ENCODE measurements at places on chromosomes 1 and 21. TPM values are rescaled to one million over a fixed set of nuclear protein-coding genes. Genes with fewer than 3 reads are reported as not detected.

The ARMH1 gene
- total RNA-seq = 1.5 TPM

The OR6K3 gene
- total RNA-seq = not detected

The CLEC20A gene
- total RNA-seq = not detected

The PCSK9 gene
- 0.13 TPM for total RNA-seq

The GORAB gene
- total RNA-seq = 18.4 TPM

The ELAVL4 gene
- total RNA-seq = not detected

The DDX20 gene
- total RNA-seq = 8.8 TPM

The TBX19 gene
- 8.8 TPM for total RNA-seq

DNA sequence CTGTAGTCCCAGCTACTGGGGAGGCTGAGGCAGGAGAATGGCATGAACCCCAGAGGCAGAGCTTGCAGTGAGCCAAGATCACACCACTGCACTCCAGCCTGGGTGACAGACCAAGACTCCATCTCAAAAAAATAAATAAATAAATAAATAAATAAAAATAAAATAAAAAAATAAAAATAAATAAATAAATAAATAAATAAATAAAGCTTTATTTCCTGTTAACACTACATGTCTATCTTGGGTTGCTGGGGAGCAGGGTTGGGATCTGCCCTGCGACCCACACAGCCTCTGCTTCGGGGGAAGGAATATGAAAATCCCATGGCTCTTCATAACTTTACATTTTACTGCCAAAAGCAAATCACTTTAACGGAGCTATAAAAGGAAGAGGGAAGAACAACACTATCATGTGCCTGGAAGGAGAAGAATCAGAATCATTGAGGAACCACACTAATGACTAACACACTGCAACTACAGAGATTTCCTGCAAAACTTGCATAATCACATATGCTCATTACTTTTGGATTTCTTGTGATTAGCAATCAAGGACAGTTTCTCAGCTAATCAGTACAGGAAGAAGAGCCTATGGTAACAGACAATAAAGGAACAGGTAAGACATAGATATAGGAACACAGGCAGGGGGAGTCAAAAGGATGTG lies 72.8 kb upstream of the CD55 start:
- DNase-seq = no peak
- H3K4me3 ChIP-seq = no peak overlapping the region
- no peaks in the 10 kb centered on the region for H3K4me1 ChIP-seq
- H3K27ac ChIP-seq = no peak overlapping the region
- no peaks in the 10 kb centered on the region for H3K27me3 ChIP-seq
- no peaks in the 10 kb centered on the region for H3K36me3 ChIP-seq

DNA sequence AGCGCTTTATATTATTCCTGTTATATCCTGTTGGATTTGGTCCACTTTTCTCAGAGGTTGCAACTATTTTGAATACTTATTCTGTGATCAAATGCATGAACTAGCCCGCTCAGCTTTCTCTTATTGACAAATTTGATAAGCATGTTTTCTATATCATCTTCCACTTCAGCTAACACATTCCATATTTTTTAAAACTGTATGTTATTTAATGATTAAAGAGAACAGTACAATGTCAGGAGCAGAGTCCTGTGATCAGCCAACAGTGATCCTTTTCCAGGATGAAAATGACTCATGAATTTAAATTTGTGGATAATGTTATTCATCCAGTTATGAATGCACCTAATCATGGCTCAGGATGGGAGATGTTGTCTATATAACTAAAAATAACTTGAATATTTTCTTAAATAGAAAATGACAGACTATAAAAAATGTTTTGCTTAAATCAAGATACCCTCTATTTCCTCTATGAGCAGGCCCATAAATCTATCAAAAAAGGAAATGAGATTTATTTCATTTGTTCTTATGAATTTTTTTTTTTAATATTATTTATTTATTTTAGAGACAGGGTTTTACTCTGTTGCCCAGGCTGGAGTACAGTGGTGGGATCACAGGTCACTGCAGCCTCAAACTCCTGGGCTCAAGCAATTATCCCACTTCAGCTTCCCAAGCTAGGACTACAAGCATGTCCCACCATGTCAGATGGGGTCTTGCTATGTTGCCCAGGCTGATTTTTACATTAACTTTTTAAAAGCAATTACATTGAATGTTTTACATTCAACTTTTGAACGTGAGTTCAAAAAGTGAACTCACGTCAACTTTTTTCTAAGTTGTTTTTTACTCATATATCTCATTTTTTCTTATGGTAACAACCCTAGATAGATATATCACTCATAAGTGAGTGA lies 12.5 kb downstream of the BPNT1 start:
- H3K27me3 ChIP-seq = no peaks in the 10 kb centered on the region
- H3K36me3 ChIP-seq = peaks cover 2% of the 10 kb centered on the region
- H3K4me3 ChIP-seq = no peak overlapping the region
- no peaks in the 10 kb centered on the region for H3K4me1 ChIP-seq

DNA sequence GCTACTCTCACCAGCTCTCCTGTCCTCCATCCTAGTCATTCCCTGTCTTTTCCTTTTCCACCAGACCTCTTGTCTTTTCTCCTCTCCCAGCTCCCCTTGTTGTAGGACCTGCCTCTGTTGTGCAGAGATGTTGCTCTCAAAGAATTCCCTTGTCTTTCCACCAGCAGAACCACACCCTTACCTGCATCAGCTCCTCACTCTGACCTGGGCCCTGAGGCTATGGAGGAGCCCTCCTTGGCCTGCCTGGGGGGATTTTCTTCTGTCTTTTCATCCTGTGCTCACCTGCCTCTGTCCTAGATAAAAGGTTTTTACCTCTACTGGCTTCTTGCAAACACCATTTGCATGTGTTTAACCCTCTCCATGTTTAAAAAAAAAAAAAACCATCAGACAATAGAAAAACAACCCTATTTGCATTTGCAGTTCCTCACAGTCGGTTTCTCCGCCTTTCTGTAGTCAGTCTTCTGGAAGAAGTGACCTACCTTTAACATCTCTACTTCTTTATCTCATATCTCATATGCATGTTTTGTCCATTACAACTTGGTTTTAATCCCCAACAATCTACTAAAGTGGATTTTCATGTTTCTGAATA lies 12.1 kb downstream of the FCRL5 start:
- no peak overlapping the region for H3K27ac ChIP-seq
- no peaks in the 10 kb centered on the region for H3K36me3 ChIP-seq
- no peak overlapping the region for H3K4me3 ChIP-seq

GRCh38 chr1:35062518-35063196 lies 16.5 kb upstream of the ZMYM1 start:
- H3K4me3 ChIP-seq = no peak overlapping the region
- H3K27ac ChIP-seq = no peak overlapping the region
- H3K27me3 ChIP-seq = no peaks in the 10 kb centered on the region
- H3K36me3 ChIP-seq = no peaks in the 10 kb centered on the region
- H3K4me1 ChIP-seq = no peaks in the 10 kb centered on the region

DNA sequence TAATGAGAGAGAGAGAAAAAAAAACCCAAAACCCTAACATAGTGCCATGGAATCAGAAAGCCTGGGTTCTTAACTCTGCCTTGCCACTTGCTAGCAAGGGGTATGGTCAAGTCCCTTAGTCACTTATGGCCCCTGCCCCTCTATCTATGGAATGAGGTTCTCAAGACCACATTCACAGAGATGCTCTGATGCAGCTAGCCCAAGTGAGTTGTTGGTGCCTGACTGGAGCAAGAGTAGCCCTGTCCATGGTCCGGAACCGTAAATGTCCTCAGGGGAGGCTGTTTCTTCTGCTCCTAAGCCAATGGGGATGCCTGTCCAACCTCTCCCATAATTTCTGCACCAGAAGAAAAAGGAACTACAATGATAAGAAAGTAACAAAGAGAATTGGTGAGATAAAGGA lies 56.8 kb downstream of the CSMD2 start:
- no peaks in the 10 kb centered on the region for H3K4me1 ChIP-seq
- no peak overlapping the region for H3K27ac ChIP-seq

DNA sequence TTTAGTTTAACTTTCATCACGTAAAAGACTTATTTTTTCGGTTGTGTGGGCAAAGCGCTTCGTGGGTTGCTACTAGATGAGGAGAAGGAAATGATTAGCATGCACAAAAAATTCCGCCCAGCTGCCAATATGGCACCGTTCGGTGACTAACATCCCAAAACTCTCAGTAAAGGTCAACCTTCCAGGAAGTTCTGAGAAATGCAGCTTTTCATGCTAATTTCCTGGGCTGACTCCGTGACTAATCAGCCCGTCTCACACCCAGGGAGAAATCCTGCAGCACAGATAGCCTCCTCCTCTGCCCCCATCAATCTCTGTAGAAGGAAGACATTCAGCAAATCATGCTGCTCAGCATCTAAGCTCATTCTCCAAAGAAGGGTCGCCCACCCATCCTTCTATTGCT lies 34.1 kb downstream of the TMCO4 start:
- H3K36me3 ChIP-seq = no peaks in the 10 kb centered on the region
- H3K4me3 ChIP-seq = no peak overlapping the region
- no peaks in the 10 kb centered on the region for H3K27me3 ChIP-seq
- no peaks in the 10 kb centered on the region for H3K4me1 ChIP-seq

GRCh38 chr1:62487956-62488355 lies 51.1 kb downstream of the USP1 start:
- H3K4me1 ChIP-seq = no peaks in the 10 kb centered on the region
- H3K27ac ChIP-seq = no peak overlapping the region
- DNase-seq = no peak
- no peak overlapping the region for H3K4me3 ChIP-seq
- no peaks in the 10 kb centered on the region for H3K27me3 ChIP-seq

DNA sequence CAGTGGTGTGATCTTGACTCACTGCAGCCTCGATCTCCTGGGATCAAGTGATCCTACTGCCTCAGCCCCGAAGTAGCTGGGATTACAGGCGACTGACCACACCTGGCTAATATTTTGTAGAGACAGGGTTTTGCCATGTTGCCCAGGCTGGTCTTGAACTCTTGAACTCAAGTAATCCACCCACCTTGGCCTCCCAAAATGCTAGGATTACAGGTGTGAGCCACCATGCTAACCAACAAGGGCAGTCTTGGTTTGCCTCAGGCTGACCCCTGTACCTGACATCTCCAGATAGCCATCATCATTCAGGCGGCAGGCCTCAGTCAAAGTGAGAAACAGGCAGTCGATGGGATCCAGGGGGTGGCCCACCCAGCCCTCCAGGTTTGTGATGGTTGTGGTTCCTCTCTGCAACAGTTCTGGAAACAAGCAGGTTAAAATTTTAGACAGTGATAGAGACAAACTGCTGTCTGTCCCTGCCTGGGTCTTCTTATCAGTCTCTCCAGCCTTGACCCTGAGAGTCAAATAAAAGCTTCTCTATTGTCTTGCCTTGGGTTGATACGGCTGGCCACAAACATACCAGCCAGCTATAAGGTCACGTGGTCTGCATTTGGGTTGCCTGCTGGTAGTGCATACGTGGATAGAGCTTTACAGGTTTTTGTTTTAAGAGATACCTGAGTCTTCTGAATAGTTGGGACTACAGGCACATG lies 26.8 kb downstream of the UROD start:
- H3K4me1 ChIP-seq = no peaks in the 10 kb centered on the region
- no peak overlapping the region for H3K27ac ChIP-seq
- no peak for DNase-seq
- no peaks in the 10 kb centered on the region for H3K27me3 ChIP-seq
- H3K36me3 ChIP-seq = peaks cover 2% of the 10 kb centered on the region

DNA sequence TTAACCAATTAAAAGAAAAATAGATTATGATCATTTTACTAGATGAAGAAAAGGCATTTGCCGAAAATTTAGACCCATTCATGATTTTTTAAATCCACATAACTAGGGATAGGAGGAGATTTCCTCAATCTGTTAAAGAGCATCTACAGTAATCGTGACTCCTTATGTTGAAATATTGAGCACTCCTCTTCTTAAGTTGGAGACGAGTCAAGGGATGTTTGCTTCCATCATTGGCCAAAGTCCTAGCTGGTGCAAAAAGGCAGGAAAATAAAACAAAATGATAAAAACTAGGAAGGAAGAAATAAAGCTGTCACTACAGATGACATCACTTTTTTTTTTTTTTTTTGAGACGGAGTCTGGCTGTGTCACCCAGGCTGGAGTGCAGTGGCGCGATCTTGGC lies 245.6 kb upstream of the KAZN start:
- H3K4me1 ChIP-seq = no peaks in the 10 kb centered on the region
- DNase-seq = no peak
- H3K4me3 ChIP-seq = no peak overlapping the region
- no peaks in the 10 kb centered on the region for H3K36me3 ChIP-seq
- H3K27me3 ChIP-seq = no peaks in the 10 kb centered on the region

- H3K4me1 ChIP-seq = no peaks in the 10 kb centered on the region
- H3K27me3 ChIP-seq = no peaks in the 10 kb centered on the region
- DNase-seq = peak; percentile 40
- H3K27ac ChIP-seq = no peak overlapping the region
Observed at GRCh38 chr1:63747445-63747844, 26.4 kb upstream of the ROR1 start.

GRCh38 chr21:34544032-34544496 lies 32.1 kb upstream of the KCNE1 start:
- H3K27ac ChIP-seq = peak overlapping the region; percentile 60
- H3K36me3 ChIP-seq = no peaks in the 10 kb centered on the region
- no peaks in the 10 kb centered on the region for H3K27me3 ChIP-seq
- DNase-seq = peak; percentile 64

DNA sequence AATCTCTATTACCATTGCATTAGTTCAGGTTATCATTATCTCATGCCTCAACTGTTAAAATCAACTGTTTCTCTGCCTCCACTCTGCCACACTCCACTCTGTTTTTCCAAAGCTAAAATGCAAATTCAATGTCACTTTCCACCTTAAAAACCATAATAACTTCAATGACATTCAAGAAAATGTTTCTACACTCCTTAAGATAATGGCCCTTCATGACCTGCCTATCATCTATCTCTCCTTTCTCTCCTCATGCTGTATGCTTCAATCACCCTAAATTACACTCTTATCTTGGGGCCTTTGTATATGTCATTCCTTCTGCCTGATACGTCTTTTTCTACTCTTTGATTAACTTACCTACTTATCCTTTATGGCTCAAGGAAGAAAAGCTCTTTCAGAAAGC lies 296.0 kb downstream of the LRRC7 start:
- no peak for DNase-seq
- no peak overlapping the region for H3K27ac ChIP-seq
- no peak overlapping the region for H3K4me3 ChIP-seq
- no peaks in the 10 kb centered on the region for H3K36me3 ChIP-seq

GRCh38 chr1:14519976-14520375 lies 78.5 kb upstream of the KAZN start:
- no peak overlapping the region for H3K27ac ChIP-seq
- H3K36me3 ChIP-seq = no peaks in the 10 kb centered on the region
- H3K27me3 ChIP-seq = no peaks in the 10 kb centered on the region
- no peak overlapping the region for H3K4me3 ChIP-seq
- H3K4me1 ChIP-seq = no peaks in the 10 kb centered on the region

GRCh38 chr21:33117101-33117888 lies 47.4 kb downstream of the OLIG1 start:
- H3K36me3 ChIP-seq = no peaks in the 10 kb centered on the region
- no peak overlapping the region for H3K27ac ChIP-seq
- no peaks in the 10 kb centered on the region for H3K4me1 ChIP-seq
- DNase-seq = peak; percentile 24

- no peaks in the 10 kb centered on the region for H3K27me3 ChIP-seq
- peaks cover 8% of the 10 kb centered on the region for H3K36me3 ChIP-seq
- H3K27ac ChIP-seq = no peak overlapping the region
Observed at GRCh38 chr1:163046071-163046470, 23.1 kb upstream of the RGS4 start.
